ENCODE measurements at places on chromosomes 7 and 10.

DNA sequence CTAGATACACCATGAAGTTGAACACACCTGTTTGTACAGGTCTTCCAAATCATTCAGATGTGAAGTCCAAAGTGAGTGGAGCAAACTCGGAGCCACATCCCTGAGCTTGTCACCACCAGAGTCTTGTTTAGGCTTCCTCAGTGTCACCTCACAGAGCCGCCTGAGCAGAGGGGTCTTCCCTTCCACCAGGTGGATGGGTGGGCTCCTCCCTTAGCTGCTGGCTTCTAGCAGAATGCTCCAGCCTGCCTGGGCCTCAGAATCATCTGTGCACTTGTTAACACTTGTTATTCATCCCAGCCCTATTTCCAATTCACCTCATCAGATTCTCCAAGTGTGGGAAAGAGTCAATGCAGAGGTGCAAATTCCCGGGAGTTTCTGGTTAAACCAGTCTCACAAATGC, 32.5 kb downstream of the C10orf71 start:
- DNase-seq = no peak

GRCh38 chr10:90352288-90352687, 505.6 kb downstream of the HTR7 start:
- DNase-seq = no peak

DNA sequence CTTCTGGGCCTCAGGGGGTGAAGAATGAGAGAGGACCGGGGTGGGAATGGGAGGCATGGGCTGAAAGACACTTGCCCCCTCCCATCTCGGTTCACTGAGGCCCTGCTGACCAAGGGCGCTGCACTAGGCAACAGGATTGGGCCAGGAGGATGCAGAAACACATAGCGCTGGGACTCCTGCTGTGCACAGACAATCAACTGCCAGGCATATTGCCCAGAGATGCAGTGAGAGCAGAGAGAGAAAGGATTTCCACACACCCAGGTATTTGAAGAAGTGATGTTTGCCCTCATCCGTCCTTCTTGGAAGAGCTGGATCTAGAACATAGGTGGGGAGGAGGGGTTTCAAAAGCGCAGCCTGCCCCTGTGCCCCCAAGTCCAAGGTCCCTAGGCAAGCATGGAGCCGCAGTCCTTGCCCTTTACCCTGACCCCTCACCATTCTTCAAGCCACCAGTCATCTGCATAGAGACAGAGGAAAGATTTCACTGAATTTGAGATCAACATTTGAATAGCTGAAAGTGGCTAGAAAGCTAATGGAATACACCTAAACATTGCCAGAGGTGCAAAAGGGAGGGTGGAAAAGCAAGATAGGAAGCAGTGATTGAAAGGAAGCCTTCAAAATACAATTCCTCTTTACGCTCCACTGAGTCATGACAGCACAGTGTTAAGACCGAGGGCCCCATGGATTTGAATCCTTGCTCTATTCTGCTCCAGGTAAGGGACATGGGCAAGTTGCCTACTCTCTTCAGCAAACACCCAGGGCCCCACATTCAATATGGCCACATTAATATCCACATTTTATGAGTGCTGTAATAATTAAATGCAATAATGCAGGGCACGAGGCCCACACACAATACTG, 44.2 kb upstream of the TNS3 start:
- DNase-seq = no peak

GRCh38 chr10:125812128-125812750, 10.8 kb downstream of the UROS start:
- DNase-seq = no peak

DNA sequence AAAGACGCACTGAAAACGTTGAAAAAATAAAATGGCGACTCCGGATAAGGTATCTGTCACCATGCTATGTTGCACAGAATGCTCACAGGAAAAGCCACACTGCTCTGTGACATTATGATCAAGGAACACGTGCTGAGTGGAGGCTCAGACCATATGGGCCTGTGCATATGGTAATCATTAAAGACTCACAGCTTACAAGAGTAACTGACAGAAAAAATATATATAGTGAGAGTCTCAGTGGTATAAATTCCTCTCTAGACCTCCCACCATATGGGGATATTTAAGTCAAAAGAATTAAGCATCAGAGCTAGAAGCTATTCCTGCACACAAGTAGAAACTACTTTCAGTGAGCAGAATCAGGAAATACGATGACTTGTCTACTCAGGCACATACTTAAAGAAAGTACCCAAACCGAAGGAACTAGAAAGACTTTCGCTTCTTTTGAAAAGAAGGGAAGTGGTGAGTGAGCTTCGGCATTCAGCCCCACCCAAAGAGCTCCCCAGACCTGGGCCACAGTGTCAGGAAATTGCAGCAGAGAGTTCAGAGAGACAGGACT, 65.1 kb upstream of the MPP7 start:
- DNase-seq = peak; percentile 22

GRCh38 chr7:143372070-143372469, 9.1 kb upstream of the ZYX start:
- no peak for DNase-seq

GRCh38 chr7:124480036-124480820, 285.4 kb downstream of the GPR37 start:
- no peak for DNase-seq
